ENCODE measurements at places on chromosomes 6 and 20. TPM values are rescaled to one million over a fixed set of nuclear protein-coding genes. Genes with fewer than 3 reads are reported as not detected.

ISM1 gene
- 1.3 TPM for total RNA-seq

TDRD6 gene
- 0.12 TPM for total RNA-seq

OOEP gene
- not detected for total RNA-seq

CRISP2 gene
- total RNA-seq = not detected

GRCh38 chr6:2896741-2897140, 6.4 kb downstream of the SERPINB9 start:
- no peaks in the 10 kb centered on the region for H3K4me1 ChIP-seq
- no peak overlapping the region for H3K27ac ChIP-seq
- H3K36me3 ChIP-seq = peaks cover 49% of the 10 kb centered on the region
- H3K27me3 ChIP-seq = no peaks in the 10 kb centered on the region

PKHD1 gene
- total RNA-seq = not detected

GRCh38 chr6:72621291-72622093, at the start of gene KCNQ5:
KCNQ5 (plus strand) TSS chr6:72622064.
- H3K4me3 ChIP-seq = peak within 1 kb of the TSS; percentile 32
- peaks cover 11% of the 10 kb centered on the region for H3K27me3 ChIP-seq
- H3K27ac ChIP-seq = no peak within 1 kb of the TSS
- no peaks in the 10 kb centered on the region for H3K36me3 ChIP-seq

GRCh38 chr20:1121429-1121828, 3.0 kb downstream of the PSMF1 start:
- H3K27me3 ChIP-seq = no peaks in the 10 kb centered on the region
- H3K36me3 ChIP-seq = peaks cover 13% of the 10 kb centered on the region
- H3K4me1 ChIP-seq = peaks cover 56% of the 10 kb centered on the region
- no peak for DNase-seq
- no peak overlapping the region for H3K27ac ChIP-seq

- peaks cover 3% of the 10 kb centered on the region for H3K36me3 ChIP-seq
- no peak overlapping the region for H3K4me3 ChIP-seq
- no peak for DNase-seq
- H3K4me1 ChIP-seq = no peaks in the 10 kb centered on the region
Observed at GRCh38 chr6:21227486-21227885, 366.1 kb upstream of the SOX4 start.

DNA sequence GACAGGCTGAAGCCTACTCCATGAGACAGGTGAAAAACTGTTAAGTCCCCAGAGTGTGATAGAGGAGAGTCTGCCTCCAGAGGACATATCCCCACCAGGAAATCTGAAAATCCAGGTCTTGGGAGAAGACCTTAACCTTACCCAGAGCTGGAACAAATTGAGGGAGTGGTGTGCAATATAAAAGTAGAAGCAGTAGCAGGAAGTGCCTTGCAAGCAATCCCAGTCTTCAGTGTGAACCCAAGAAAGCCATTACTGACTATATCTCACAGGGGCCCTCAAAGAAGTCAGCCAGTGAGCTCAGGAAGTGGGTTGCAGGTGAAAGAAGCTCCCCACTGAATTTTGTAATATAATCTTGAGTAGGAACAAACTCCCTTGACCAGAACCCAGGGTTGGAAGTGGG, 41.9 kb upstream of the PKIB start:
- no peak for DNase-seq
- no peaks in the 10 kb centered on the region for H3K36me3 ChIP-seq
- no peak overlapping the region for H3K27ac ChIP-seq
- H3K4me3 ChIP-seq = no peak overlapping the region
- no peaks in the 10 kb centered on the region for H3K4me1 ChIP-seq
- no peaks in the 10 kb centered on the region for H3K27me3 ChIP-seq

GRCh38 chr20:37955511-37955910, 52.6 kb downstream of the VSTM2L start:
- H3K27ac ChIP-seq = no peak overlapping the region
- no peaks in the 10 kb centered on the region for H3K27me3 ChIP-seq
- peak; percentile 40 for DNase-seq

KIAA0408 gene
- 1.5 TPM for total RNA-seq

OR2H1 gene
- not detected for total RNA-seq

PACSIN1 gene
- total RNA-seq = 6.3 TPM

DNA sequence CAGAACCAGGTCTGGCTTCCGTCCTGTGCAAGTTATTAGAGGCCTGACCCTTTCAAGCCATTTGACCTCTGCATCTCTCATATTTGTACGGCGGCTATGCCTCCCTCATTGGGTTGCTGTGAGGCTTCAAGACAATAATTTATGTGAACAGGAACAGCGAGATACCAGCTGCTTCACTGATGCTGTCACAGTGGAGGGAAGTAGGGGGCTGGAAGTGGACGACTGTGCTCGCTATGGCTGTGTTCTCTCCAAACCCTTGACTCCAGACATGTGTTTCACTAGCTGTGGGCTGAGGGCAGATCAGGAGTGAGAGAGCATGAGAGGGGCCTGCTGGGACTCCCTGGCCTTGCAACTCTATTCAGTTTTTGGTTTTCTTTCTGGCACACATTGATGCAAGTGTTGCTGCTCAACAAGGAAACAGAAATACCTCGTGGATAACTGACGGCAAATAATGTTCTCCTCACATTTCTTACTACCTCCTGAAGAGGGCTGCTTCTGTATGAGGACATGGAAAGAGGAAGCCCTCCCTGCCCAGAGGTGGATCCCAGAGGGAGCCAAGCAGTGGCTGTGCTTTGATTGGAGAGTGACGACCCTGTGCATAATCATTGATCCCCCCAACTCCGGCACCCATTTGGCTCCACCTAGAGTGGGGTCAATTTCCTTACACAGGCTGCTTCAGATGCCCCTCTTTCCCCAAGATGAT, 34.7 kb upstream of the SCP2D1 start:
- no peaks in the 10 kb centered on the region for H3K36me3 ChIP-seq
- H3K4me3 ChIP-seq = no peak overlapping the region
- H3K27me3 ChIP-seq = no peaks in the 10 kb centered on the region
- H3K4me1 ChIP-seq = no peaks in the 10 kb centered on the region

GRCh38 chr6:93789532-93789931, 370.2 kb upstream of the EPHA7 start:
- H3K4me3 ChIP-seq = no peak overlapping the region
- no peaks in the 10 kb centered on the region for H3K36me3 ChIP-seq
- no peak overlapping the region for H3K27ac ChIP-seq
- no peaks in the 10 kb centered on the region for H3K27me3 ChIP-seq
- H3K4me1 ChIP-seq = no peaks in the 10 kb centered on the region

SNAP25 gene
- 9.3 TPM for total RNA-seq

EIF2S2 gene
- total RNA-seq = 35.6 TPM

DNA sequence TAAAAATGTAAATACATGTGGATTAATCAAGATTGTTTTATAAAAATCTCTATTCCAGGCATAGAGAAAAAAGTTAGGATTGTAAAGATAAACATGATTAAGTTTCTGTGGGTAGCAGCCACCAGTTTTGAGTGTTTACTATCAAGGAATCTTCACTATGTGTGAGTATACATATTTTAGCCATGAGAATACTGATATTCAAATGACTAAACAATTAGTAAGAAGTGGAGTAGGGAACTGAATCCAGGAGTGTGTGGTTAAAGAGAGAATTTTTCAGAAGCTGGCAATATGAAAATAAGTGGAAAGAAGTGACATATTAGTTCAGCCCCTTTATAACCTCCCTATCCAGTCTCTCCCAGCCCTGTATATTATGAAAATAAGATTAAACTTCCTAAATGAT, 10.3 kb downstream of the ELOVL2 start:
- no peak overlapping the region for H3K27ac ChIP-seq
- no peak for DNase-seq
- no peaks in the 10 kb centered on the region for H3K36me3 ChIP-seq
- H3K27me3 ChIP-seq = no peaks in the 10 kb centered on the region
- H3K4me1 ChIP-seq = no peaks in the 10 kb centered on the region
- no peak overlapping the region for H3K4me3 ChIP-seq

DNA sequence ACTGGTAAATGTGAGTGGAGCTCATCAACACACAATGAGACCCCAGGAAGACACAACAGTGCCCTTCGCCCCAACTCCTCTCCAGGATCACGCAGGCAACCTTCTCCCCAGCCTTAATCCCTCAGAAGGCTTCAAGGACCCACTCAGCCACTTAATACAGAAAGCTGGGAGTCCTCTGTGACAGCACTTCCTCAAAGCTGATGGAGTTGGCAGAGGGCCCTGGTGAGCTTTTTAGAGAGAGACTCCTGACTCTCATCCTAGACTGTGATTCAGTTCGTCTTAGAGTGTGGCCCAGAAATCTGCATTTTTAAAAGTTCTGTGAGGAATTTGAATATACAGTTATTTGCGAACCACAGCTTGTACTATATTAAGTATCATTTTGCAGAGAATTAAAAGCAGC, 187.7 kb downstream of the UST start:
- H3K27me3 ChIP-seq = no peaks in the 10 kb centered on the region
- no peak overlapping the region for H3K27ac ChIP-seq
- H3K4me1 ChIP-seq = no peaks in the 10 kb centered on the region
- DNase-seq = peak; percentile 64

GRCh38 chr20:16352321-16352720, 220.9 kb downstream of the KIF16B start:
- no peak overlapping the region for H3K27ac ChIP-seq
- no peaks in the 10 kb centered on the region for H3K4me1 ChIP-seq
- no peaks in the 10 kb centered on the region for H3K27me3 ChIP-seq
- H3K36me3 ChIP-seq = peaks cover 6% of the 10 kb centered on the region
- no peak overlapping the region for H3K4me3 ChIP-seq

- H3K36me3 ChIP-seq = no peaks in the 10 kb centered on the region
- H3K4me3 ChIP-seq = peak overlapping the region; percentile 10
- H3K27me3 ChIP-seq = peaks cover 9% of the 10 kb centered on the region
- no peak overlapping the region for H3K27ac ChIP-seq
Observed at GRCh38 chr6:99993146-99993532, 884 bp downstream of the MCHR2 start.

DNA sequence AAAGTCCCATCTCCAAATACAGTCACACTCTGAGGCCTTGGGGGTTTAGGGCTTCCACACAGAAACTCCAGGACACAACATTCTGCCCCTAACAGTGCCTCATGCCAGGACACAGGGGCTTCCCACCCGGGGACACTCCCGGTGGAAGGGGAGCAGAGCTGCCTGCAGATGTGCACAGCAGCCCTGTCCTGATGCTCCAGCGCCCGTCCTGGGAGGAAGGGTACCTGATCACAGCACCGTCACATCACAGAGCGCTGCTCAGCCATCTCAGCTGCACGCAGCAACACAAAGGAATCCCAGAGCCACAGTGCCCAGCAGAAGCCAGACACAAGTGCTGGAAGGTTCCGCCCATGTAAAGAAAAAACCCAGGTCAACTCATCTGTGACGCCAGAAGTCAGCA, 156.7 kb downstream of the TAF4 start:
- no peak for DNase-seq
- no peak overlapping the region for H3K4me3 ChIP-seq
- H3K4me1 ChIP-seq = no peaks in the 10 kb centered on the region
- H3K36me3 ChIP-seq = no peaks in the 10 kb centered on the region
- no peak overlapping the region for H3K27ac ChIP-seq

NHSL1 gene
- total RNA-seq = 34.3 TPM

FBXO9 gene
- total RNA-seq = 50.5 TPM

GRCh38 chr20:49727894-49728885, 14.5 kb upstream of the B4GALT5 start:
- peaks cover 12% of the 10 kb centered on the region for H3K4me1 ChIP-seq
- H3K27me3 ChIP-seq = no peaks in the 10 kb centered on the region
- DNase-seq = no peak
- H3K4me3 ChIP-seq = no peak overlapping the region

DNA sequence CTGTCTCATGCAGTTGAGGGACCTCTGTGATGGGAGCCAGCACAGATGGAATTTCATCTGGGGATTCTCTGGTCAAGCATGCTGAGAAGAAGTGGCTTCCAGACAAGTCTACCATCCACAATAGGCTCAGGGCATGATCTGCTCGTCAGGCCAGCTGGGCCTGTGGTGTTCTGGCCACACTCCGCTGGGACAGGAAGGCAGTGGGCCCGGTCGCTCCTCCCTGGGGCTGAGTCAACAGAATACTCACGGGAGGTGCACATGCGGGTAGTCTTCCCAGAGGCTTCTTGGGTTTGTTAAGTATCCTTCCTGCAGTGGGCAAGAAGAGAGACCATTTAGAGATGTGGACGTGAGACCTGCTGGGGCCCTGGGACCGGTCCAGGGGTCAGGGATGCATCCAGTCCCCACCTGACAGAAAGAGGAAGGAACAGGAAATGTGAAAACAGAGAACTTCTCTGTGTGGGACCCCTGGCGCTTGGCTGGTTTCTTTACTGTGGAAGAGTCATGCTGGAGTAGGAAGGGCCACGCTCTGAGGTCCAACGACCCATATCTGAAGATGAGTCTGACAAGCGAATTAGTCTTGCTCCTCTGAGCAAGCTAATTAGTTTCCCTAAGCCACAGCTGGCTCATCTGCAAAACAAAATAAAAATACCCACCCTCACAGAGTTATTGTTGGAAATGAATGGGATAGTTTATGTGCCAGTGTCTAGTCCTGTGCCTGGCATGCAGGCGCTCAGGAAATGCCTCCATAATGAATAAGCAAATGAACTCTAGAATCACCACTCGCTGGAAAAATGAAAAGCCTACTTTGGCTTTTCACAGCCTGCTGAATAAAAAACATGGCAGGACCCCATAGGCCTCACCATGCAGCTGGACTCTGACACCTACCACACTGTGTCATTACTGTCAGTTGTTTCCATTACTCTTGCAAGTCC, 67.3 kb downstream of the TRAM2 start:
- no peak overlapping the region for H3K27ac ChIP-seq
- H3K27me3 ChIP-seq = no peaks in the 10 kb centered on the region
- peaks cover 47% of the 10 kb centered on the region for H3K36me3 ChIP-seq
- H3K4me1 ChIP-seq = peaks cover 78% of the 10 kb centered on the region
- H3K4me3 ChIP-seq = no peak overlapping the region

DNA sequence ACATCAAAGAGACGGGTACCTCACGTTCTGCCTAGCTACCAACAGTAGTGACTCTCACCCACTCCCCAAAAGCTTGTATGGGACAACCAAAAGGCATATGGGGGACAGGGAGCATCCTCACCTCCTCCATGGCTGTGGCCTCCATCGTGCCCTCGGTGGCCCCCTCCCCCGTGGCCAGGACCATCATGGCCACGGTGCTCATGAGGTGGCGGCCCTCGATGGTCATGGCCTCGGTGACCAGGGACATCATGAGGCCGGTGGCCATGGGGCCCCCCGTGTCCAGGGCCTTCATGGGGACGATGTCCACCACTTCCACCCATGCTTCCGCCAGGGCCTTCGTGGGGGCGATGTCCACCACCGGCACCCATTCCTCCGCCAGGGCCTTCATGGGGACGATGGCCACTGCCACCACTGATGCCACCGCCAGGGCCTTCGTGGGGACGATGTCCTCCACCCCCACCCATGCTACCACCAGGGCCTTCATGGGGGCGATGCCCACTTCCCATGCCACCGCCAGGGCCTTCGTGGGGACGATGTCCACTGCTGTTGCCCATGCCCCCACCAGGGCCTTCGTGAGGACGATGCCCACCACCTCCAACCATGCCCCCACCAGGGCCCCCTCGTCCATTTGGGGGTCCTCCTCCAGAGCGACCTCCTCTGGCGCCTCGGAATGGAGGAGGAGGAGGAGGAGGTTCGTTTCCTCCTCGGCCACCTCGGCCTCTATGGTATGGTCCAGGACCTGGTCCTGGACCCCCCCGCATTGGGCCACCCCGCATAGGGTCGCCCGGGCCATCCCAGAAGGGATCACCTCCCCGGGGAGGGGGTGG, 15.0 kb downstream of the PPP1R10 start:
- no peak overlapping the region for H3K4me3 ChIP-seq
- DNase-seq = no peak
- H3K27me3 ChIP-seq = no peaks in the 10 kb centered on the region
- no peak overlapping the region for H3K27ac ChIP-seq
